ENCODE measurements at places on chromosomes 1 and 21. TPM values are rescaled to one million over a fixed set of nuclear protein-coding genes. Genes with fewer than 3 reads are reported as not detected.
A peak's percentile ranks its signal among the peaks of the same experiment; 100 is the strongest.

GRCh38 chr1:30406996-30407864 lies 316.2 kb downstream of the MATN1 start:
- no peak for DNase-seq

DNA sequence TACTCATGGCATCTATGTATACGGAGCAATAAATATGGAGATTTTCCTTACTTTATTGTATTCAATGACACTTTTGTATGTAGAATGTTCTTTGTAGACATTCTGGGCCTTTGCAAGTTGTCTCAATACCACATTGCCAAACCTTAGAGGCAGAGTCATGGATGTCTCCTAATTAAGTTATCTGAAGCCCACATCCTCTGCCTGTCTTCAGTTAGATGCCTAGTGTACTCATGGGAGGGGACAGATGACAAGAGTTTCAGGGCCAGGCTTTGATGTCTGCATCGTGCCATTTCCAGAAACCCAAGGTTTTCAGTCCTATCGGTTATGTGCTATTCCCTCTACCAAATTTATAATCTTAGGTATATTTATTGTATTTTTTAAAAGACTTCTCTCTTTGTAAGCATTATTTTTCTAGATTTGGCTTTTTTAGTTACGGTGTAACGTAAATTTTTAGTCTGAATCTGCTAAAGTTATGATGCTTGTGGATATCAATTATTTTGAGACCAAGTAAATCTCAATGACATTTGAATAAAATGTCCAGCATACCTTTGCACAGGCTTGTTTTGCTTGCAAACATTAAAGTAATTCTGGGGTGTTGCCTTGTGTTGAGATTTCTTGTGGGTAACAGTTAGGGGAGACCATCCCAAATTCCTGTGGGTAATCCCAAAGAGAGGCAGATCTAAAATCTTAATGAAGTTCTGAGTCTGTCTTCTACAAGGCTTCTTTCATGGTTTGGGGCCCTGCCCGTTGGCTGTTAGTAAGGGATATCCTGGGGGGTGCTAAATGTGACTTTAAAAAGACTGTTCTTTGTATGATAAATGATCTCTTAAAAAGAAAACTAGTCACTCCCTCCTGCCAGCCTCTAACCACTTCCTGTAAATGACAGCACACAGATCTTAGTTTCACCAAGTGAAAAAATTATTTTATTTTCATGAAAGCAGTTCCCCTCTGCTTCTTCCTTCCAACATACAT lies 8.0 kb upstream of the MACF1 start:
- DNase-seq = peak; percentile 65

Gene LCE2C
- not detected for total RNA-seq

DNA sequence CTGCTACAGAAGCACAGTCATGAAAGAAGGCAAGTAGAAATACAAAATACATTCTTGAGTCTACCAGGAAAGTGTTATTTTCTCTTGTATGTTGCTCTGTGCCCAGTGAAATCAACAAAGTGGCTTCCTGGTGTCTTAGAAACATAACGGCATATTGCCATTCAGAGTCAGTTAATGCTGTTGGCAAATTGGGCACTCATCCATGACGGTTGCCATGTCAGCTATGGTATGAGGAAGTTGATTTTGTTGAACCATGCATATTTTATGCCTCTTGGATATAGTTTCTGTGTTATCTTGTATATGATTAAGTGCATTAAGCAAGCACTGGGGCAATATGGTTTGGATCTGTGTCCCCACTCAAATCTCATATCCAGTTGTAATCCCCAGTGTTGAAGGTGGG lies 153.1 kb upstream of the CXADR start:
- DNase-seq = no peak

- DNase-seq = no peak
Measured at GRCh38 chr1:210362526-210362925, 33.8 kb downstream of the HHAT start.

GRCh38 chr1:198175423-198176170 lies 18.8 kb downstream of the NEK7 start:
- no peak for DNase-seq

- DNase-seq = no peak
Measured at GRCh38 chr1:119794230-119794875, 16.9 kb downstream of the REG4 start.
